ENCODE measurements at places on chromosomes 3 and 15. TPM values are rescaled to one million over a fixed set of nuclear protein-coding genes. Genes with fewer than 3 reads are reported as not detected.

The SYNPR gene
- total RNA-seq = not detected

The MESP1 gene
- total RNA-seq = 1.5 TPM

The NUP210 gene
- 8.9 TPM for total RNA-seq

The ATP13A4 gene
- total RNA-seq = not detected

The EMC7 gene
- 22.2 TPM for total RNA-seq

The B3GALNT1 gene
- total RNA-seq = 28.4 TPM

The GPR62 gene
- not detected for total RNA-seq

GRCh38 chr15:78061963-78062427 is 15.5 kb downstream of the TBC1D2B start:
- peak; percentile 54 for DNase-seq

GRCh38 chr3:17749705-17750293 is 7.4 kb upstream of the TBC1D5 start:
- DNase-seq = no peak

DNA sequence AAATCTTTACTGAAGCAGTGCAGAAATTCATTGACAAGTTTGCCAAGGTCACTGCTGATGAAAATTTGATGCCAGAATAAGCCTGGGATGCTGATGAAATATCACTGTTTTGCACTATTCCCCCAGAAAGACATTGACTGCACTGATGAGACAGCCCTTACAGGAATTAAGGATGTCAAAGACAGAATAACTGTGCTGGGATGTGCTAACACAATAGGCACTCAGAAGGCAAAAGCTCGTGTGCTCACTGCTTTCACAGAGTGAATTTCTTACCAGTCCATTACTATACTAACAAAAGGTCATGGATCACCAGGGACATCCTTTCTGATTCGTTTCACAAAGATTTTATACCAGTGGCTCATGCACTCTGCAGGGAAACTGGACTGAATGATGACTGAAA is 69.4 kb downstream of the MCF2L2 start:
- DNase-seq = no peak

- DNase-seq = peak; percentile 11
Measured at GRCh38 chr15:95669146-95669922, 661.2 kb upstream of the NR2F2 start.

- no peak for DNase-seq
Measured at GRCh38 chr3:84074767-84075166, 884.0 kb upstream of the CADM2 start.

DNA sequence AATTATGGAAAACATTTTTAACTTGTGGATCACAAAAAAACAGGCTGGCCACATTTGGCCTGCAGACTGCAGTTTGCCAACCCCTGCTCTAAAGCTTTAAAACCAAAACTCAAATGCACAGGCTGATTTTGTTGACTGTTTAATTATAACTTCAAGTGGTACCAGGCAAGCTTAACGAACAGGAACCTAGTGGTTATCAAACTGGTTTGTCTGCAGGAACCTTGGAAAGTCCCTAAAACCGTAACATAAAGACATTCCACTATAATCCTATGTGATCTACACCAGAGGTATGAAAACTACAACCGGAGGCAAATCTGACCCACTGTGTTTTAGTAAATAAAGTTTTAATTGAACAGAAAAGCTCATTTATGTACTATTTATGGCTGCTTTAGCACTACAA is 52.4 kb downstream of the TBL1XR1 start:
- DNase-seq = peak; percentile 30

DNA sequence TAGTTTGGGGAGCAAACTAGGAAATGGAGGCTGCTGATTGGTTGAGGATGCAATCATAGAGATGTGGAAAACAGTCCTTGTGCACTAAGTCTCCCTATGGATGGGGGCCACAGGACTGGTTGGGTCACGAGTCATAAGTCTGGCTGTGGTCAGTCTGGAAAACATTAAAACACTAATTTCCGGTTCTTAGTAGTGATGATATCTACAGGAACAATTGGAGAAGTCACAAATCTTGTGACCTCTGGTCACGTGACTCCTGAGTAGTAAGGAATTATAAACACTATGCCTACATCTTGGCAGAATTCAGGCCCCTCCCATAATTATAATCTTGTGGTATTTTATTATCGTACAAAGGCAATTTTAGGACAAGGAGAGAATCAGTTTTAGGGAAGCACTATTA is 317.3 kb upstream of the ARPP21 start:
- DNase-seq = no peak

Data from Daoy (cell line).